ENCODE measurements at places on chromosomes 3 and 15.

GRCh38 chr15:69812861-69813261 lies 284.9 kb downstream of the TLE3 start:
- DNase-seq = no peak

DNA sequence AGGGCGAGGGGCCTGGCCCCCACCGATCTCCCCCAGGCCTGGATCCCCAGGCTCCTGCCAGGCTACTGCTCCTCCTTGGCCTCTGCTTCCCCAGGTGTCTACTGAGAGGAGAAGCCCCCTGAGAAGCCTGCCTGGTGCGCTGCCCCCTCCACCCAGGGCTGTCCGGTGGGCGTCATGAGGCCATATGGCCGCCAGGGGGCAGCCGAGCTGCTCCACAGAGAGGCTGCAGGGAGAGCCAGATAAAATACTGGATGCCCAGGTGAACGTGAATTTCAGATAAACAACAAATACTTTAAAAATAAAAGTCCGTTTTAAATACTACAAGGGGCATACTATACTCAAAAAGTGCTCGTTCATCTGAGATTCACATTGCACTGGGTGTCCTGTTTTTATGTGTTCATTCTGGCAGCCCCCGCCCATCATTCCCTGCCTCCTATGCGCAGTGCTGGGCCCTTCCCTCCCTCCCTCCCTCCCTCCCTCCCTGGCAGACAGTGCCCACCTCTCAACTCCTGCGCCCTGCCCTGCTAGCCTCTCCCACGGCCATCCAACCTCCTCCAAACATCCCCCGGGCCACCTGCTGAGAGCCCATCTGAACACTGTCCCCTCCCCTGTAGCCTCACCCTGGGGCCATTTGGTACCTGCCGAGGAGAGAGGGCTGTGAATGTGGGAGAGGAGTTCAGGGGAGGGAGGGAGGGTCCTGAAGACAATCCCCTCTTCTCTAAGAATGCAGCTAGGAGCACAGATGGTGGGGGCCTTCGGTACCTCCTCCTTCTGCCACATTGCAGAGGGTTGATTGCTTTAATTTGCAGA lies 29.6 kb downstream of the PSTPIP1 start:
- peak; percentile 60 for DNase-seq

DNA sequence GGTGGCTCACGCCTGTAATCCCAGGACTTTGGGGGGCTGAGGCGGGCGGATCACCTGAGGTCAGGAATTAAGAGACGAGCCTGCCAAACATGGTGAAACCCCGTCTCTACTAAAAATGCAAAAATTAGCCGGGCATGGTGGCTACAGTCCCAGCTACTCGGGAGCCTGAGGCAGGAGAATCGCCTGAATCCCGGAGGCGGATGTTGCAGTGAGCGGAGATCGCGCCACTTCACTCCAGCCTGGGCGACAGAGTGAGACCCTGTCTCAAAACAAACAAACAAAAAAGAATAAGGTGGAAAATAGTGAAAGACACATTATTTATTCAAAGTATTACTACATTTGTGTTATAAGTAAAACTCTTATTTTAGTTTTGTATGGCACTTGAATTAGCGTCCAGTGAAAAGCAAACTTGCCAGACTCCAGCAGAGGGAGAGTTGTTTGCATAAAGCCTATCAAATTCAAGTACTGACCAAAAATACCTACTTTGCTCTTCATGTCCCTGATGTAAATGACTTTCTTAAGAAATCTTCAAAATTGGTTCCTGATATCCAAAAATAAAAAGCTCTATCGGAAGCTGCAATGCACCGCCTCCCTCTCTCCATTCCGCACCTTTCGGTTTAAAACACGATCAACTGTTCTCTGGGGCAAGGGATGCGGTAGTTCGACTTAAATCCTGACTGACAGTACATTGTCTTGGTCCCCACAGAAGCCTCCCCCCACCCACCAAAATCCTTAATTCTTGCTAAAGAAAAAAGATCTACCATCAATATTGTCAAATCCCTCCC lies 1.2 kb downstream of the TRPM7 start:
- no peak for DNase-seq

DNA sequence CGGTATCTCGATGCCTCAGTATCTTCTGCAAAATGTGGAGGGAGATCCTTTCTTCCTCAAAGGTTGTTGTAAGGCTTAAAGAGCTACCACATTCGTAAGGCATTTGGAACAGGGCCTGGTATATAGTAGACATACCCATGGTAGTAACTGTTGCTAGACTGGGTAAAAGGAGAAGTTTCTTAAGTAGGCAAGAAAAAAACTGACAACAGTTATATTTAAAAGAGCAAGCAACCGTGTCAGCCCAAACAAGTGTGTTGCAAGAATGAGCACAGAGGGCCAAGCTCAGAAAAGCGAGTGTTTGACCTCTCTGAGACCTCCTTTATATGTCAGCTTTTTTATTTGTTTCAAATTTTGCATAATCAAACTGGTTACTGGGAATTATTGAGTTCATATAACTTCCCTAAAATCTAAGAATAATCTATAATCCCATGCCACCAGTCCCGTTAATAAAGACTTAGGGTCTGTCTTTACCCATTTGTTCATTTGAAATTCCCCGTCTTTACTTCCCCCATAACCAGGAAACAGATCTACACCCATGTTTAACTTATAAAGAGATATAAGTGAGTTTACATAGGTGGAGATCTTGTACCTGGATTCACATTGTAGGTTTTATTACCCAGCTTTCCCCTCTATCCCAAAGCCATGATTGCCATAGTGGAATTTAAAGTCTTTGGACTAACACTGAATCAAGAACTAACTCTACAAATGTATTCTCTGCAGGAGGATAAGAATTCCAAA lies 7.3 kb downstream of the B3GNT5 start:
- no peak for DNase-seq

DNA sequence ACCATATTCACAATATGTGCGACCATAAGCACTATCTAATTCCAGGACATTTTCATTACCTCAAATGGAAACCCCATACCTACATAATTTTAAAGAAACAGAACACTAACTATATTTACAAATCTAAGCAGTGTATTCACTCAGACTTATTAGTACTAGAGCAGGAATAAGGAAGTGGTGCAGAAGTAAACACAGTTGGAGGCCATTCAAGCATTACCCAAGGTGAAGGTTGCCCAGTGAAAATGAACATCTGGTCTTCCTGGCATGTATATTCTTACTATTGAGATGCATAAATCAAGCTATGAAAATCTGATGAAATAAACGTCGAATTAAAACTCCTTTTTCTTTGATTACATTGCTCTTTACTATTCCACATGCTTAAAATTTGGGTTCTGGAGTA lies 78.9 kb upstream of the TTC14 start:
- DNase-seq = no peak

- DNase-seq = no peak
Observed at GRCh38 chr3:36698314-36698713, 66.0 kb downstream of the DCLK3 start.

DNA sequence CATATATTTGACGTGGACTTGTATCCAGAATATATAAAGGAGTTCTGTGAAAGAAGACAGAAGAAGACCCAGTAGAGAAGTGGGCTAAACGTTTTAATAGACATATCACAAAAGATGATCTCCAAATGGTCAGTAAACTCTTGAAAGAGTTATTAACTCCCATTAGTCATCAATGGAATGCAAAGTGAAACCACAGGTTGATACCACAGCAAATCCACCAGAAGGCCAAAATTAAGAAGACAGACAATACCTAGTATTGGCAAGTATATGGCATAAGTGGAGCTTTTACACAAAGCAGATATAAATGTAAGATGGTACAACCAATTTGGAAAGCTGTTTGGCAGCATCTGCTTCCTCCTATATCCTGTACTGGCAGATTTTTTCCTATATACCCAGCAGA lies 6.0 kb downstream of the SPATA16 start:
- no peak for DNase-seq

GRCh38 chr3:61139686-61140085 lies 111.6 kb downstream of the FHIT start:
- DNase-seq = no peak

- DNase-seq = no peak
Observed at GRCh38 chr15:25686780-25687179, 176.3 kb downstream of the ATP10A start.

GRCh38 chr3:128588147-128588546 lies 62.5 kb downstream of the RPN1 start:
- no peak for DNase-seq

DNA sequence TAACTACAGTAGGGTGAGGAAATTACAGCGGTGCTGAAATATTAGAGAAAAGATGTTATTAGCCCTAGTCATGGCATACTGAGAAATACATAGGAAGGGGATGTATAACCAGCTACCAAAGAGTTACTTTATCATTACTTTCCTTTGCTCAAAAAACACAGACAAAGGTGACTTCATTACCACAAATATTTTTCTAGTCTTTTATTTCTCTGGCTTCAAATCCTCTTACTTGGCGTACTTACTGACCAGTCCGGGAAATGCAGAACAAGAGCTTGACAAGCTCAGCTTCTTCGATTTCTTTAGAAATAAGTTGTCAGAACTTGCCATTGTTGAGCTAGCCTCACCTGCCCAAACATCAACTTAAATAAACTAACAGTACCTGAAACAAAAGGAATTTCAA lies 142.1 kb upstream of the TMCO5A start:
- no peak for DNase-seq

DNA sequence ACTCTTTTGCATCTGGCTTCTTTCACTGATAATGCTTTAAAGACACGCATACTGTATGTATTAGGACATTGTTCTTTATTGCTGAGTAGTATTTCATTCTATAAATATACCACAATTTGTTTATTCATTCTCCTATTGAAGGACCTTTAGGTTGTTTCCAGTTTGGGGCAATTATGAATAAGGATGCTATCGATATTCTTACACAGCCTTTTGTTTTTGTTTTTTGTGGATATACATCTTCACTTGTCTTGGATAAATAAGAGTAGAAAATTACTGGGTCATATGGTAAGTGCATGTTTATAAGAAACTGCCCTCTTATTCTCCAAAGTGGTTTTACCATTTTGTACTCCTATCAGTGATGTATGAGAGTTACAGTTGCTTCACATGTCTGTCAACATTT lies 61.8 kb upstream of the GOLGA6B start:
- peak; percentile 60 for DNase-seq

GRCh38 chr15:67199391-67199790 lies 55.1 kb downstream of the AAGAB start:
- DNase-seq = no peak

DNA sequence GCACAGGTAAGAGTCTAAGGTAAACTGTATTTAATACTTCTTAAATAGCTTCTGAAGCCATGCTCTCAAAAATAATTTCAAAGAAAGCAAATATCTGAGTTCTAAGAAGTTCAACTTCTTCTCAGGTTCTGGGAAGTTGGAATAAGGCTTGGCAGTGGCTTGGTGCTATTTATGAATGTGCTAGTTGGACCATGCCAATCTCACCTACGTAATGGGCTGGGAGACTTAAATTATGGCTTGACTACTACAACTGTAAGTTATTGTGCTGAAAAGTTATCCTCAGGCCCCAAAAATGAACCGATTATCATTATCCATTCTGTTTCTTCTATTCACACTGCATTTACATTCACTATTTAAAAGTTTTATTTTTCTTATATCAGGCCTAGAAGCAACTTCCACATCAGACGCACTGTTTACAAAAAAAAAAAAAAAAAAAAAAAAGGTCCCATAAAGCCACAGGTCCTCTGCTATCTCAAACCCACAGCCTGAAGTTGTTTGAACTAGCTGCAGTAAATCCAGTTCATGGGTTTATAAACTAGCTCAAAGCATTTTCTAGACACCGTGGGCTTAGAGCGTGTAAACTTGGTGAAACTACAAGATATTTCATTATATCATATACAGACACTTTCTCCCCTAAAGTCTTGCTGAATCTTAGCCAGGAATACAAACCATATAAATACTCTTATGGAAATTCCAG lies 3.4 kb downstream of the LRIG1 start:
- DNase-seq = no peak

DNA sequence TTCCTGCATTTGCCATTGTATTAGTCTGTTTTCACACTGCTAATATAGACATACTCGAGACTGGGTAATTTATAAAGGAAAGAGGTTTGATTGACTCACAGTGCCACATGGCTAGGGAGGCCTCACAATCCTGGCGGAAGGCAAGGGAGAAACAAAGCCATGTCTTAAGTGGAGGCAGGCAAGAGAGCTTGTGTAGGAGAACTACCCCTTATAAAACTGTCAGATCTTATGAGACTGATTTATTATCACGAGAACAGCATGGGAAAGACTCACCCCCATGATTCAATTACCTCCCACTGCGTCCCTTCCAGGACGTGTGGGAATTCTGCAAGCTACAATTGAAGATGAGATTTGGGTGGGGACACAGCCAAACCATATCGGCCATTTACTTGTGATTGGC lies 27.8 kb downstream of the YEATS2 start:
- peak; percentile 50 for DNase-seq

DNA sequence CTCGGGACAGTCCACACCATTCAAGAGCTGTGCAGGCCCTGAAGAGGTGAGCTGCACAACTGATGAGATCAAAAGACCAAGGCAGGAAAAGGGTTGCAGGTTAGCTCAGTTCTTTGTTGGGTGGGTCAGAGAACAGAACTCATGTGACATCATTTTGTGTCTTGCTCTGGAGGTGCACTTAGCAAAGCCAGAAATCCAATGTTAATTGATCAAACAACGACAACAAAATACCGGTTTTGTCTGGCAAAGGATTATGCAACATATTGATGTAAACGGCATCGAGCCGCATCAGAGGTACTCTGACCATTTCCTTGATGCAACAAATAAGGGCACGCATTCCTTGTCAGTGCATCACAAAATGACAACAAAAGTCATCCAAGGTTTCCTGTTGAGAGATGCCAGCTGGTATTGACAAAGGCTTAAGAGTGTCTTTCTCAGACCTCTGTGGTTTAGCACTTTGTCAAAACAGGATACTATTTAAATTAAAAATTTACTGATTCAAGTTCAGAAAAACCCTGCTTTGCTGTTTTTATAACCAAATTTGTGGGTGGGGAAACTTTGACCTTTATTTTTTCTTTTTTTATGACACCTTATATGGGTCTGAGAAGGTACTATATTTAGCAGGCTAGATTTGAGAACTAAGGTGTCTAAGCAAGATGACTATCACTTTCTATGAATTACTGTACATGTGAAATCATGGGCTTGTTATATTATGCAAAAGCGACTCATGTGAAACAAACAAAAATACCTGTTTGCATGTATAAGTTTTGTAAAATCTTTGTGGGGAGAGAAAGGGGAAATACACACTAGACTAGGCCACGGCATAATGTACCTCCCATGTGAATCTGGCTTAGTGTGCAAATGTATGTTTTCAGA lies 496.1 kb downstream of the FOXP1 start:
- no peak for DNase-seq

DNA sequence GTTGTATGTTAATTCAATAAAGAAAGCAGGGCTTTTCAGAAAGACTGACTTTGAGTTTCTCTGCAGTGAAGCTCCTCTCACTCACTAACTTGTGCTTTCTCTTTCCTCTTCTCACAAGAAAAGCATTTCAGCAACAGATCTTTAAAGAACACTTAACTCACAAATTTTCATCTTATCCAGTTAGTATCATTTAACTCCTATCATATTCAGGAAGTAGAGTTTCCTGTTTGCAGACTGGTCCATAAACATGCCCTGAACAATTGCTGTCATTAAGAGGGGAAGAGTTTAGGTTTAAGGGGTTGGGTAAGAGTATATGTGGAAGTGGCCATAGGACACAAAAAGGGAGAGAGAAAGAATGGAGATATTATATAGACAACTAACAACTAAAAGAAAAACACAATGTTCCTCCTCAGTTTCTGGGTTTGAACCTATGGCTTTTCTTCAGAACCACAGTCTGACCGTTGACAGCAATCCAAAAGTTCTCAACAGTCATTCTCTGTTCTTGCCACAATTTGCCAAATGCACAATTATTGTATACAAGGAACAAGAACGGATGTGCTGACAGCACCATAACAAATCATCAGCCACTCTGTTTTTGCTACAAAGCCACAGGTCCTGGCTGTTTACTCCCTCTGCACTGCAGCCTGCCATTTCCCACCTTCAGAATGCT lies 63.9 kb downstream of the CHAC1 start:
- DNase-seq = peak; percentile 63
